ENCODE measurements at places on chromosomes 7 and 10.

- no peak for DNase-seq
Observed at GRCh38 chr10:120459185-120459584, 2.2 kb downstream of the PLPP4 start.

DNA sequence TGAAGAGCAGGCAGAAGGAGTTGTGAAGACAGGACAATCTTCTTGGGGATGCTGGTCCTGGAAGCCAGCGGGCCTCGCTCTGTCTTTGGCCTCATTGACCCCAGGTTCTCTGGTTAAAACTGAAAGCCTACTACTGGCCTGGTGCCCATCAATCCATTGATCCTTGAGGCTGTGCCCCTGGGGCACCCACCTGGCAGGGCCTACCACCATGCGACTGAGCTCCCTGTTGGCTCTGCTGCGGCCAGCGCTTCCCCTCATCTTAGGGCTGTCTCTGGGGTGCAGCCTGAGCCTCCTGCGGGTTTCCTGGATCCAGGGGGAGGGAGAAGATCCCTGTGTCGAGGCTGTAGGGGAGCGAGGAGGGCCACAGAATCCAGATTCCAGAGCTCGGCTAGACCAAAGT, 1.5 kb downstream of the CHPF2 start:
- no peak for DNase-seq

GRCh38 chr7:3949242-3949640, 648.2 kb downstream of the SDK1 start:
- DNase-seq, result no peak

DNA sequence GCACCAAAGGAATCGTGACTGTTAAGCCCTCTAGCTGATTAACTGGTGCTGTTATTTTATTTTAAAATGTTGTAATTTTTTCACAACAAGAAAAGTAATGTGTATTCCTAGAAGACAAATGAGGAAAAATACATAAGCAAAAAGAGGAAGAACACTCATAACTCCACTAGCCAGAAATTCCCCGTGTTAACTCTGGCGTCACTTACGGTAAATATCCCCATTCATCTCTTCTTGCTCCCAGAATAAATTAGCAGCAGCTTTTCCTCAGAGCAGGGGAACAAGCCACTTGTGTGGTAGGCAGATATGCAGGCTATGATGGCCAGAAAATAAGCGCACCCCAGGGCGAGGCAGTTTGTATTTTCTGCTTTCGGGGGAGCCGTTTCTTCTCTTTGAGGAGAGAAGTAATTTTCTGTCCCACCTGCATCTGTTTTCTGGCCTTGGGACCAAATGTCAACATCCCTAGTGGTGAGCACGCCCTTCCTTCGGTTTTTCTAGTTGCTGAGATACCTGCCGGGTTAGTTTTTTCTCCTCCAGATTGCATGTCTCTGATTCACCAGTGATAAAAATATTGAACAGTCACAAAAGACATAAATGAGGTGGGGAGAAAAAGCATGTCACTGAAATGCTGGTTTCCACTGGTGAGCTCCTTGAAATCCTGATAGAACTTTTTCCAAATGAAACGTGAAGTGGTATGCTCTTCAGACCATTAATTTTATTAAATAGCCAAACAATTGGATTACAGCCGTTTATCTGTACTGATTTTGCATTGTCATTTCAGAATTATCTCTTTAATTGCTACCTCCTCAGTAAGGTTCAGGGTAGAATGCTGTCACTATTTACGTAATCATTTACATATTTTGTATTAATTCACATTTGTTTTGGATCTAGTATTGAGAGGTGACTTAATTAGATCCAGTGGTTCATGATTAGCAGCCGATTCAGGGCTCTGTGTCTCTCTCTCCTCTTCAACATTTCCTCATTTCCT, 268.1 kb downstream of the CAMK1D start:
- no peak for DNase-seq

GRCh38 chr10:113820507-113820906, 33.4 kb downstream of the DCLRE1A start:
- peak; percentile 6 for DNase-seq

GRCh38 chr10:58436071-58436470, 50.9 kb downstream of the TFAM start:
- DNase-seq, result peak; percentile 7

DNA sequence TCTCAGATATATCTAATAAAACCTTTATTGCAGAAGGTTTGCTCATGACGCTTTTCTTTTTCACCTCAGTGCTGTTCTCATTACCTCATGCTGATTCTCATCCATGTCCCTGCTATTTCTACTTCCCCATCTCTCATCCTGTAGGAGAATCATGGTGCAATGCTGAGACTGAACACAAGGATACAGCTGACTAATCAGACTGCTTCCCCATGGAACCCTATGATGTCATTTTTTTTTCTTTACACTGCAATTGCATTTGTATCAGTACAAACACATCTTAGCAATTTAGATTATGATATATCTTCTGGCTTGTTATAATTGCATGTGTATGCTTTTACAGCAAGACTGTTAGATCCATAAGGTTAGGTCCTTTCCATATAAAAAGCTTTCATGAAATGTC, 93.7 kb downstream of the SEMA3A start:
- DNase-seq, result no peak

GRCh38 chr7:93212881-93213280, 13.4 kb downstream of the HEPACAM2 start:
- no peak for DNase-seq

GRCh38 chr10:111273235-111273634, 196.4 kb downstream of the ADRA2A start:
- no peak for DNase-seq

GRCh38 chr7:70645876-70646351, 486.0 kb upstream of the GALNT17 start:
- DNase-seq, result no peak

DNA sequence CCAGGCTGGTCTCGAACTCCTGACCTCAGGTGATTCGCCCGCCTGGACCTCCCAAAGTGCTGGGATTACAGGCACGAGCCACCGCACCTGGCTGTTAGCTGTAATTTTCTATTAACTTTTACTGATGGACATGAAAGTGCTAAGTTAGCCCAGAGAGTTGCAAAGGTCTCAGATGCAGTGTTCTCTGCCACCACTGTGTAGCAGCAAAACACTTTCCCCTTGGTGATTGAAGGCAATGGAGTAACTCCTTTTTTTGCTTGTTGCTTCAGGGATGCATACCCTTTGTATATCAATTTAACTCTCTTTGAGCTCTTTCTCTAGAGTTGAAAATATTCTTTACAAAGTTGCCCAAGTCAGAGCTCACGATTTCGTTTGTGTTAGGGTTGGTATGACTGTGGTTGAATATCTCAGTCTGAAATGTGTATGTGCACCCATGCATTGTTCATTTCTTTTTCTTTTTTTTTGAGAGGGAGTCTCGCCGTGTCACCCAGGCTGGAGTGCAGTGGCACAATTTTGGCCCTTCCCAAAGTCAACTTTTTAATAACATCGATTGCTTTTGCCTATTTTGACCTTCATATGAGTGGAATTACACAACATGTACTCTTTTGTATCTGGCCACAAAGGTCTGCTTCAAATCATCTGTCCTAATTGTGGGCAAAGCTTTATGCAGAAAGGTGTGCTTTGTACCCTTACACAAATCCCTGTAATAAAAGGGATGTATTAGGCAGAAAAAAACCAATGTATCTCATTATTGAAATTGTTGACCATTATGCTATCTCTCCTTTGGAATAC, 52.6 kb downstream of the GTF2I start:
- DNase-seq, result peak; percentile 34

GRCh38 chr10:78657163-78657861, 411.5 kb upstream of the ZMIZ1 start:
- DNase-seq, result peak; percentile 87

- DNase-seq, result no peak
Observed at GRCh38 chr7:111517549-111517951, 44.7 kb downstream of the IMMP2L start.

DNA sequence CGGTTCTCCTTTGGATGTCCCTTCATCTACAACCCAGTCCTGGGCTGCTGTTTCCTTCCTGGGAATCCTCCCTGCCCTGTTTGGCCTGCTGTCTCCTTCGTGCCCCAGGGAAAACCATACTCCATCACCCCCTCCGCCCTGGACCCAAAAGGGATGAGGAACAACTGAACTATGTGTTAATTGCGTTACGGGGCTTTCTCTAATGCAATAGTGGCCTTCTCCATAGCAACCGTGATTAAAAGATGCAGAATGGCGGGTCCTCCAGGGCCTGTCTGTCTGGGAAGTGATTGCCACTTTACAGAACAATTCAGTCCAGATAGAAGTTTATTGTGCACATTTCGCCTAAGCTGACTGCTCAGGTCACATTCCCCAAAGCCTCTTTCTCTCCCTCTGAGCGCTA, 112.0 kb upstream of the FGFR2 start:
- no peak for DNase-seq

DNA sequence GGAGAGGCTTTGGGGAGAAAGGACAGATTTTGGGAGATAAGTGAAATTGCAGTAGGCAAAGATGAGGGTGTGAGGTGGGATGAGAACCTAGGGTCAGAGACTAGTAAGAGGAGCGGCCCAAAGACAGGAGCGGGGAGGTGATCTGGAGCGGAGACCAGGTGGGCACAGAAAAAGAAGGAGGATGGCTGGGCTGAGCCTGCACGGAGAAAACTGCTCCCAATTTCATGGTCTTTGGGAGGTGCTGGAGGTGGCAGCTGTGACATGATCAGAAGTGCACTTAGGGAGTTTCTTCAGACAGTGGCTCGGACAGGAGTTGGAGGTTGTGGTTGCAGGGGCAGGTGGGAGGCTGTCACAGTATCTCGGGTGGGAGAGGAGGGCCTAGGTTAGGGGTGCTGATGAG, 232.8 kb downstream of the SKAP2 start:
- DNase-seq, result no peak

DNA sequence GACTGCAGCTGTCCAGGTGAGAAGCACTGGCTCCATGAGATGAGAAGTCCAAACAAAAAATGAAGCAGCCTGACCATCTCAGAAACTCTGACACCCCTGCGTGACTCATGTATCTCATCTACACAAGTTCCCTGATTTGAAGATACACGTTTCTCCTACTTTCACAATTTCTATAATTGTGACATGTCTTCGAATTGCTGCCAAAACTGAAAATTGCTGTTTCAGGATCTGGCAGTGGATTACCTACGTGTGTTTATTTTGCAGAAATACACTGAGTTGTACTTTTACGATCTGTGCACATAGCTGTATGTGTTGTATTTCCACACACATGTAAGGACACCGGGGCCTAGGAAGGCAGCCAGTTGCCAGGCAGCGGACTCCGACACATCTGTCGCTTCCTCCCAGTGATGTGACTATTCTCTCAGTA, 53.2 kb downstream of the LARP4B start:
- no peak for DNase-seq

DNA sequence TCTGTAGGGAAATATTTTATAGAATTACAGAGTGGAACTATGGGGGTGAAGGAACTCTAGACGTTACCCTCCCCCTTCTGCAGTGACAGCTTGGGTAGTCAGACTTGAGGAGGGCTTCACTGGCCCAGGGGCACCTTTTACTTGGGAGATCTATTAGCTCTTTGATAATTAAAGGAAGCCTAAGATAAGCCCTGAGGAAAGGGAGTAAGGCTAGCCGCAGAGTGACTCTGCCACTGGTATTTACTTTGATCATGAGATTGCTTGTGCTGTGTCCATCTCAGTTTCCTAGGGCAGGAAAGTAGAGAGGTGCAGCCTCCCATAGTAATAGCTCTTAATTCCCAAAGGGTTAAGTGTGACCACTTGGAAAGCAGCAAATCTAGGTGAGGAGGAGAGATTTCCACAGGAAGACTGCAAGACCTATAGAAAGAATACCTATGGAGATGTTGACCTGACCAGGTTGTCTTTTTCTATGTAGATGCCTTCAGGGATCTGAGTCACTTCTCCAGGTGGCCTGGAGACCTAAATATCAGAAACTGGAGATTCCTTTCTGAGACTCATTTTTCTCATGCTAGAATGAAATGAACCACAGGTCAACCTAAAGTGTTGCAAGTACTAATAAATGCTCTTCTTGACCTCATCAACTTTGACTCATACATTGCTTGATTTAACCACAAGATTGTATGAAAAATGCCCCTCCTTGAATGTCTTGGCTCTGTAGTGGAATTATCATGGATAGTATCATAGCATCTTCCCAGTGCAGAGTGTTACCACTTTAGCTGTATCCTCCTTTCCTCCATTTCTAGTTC, 447.3 kb upstream of the GHITM start:
- no peak for DNase-seq

GRCh38 chr7:134533288-134533771, 6.0 kb downstream of the AKR1B10 start:
- no peak for DNase-seq

- DNase-seq, result no peak
Observed at GRCh38 chr10:130046591-130046990, 64.0 kb downstream of the C10orf143 start.

DNA sequence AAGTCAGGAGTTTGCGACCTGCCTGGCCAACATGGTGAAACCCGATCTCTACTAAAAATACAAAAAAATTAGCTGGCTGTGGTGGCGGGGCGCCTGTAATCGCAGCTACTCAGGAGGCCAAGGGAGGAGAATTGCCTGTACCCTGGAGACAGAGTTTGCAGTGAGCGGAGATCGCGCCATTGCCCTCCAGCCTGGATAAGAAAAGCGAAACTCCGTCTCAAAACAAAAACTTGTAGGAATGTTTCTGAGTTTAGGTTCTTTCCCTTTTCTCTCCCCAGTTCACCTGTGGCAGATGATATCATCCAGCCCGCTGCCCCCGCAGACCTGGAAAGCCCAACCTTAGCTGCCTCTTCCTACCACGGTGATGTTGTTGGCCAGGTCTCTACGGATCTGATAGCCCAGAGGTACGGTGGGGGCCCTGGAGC, 138.8 kb upstream of the BTBD16 start:
- no peak for DNase-seq

DNA sequence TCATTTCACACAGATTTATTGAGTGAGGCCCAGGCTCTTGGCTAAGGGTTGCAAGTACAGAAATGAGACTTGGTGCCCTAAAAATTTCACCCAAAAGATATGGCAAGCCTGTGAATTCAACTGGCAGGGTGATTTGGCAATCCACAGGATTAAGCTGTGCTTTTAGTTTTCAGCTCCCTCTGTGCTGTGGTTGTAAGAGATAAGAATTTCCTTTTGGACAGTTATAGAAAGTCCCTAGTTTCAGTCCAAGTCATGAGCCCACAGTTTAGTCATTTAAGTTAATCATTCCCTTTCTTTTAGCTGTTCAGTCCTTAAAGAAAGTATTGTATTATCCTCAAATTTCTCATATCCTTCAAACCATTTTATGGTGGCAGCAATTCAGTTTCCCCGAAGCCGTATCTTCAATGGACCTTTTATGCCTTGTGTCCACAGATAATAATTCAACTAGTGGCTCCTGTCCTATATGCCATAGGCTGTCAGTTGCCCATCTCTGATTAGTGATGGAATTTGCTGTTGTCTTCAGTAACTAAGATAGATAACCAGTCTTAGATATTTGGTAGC, 73.4 kb upstream of the NAMPT start:
- DNase-seq, result no peak

DNA sequence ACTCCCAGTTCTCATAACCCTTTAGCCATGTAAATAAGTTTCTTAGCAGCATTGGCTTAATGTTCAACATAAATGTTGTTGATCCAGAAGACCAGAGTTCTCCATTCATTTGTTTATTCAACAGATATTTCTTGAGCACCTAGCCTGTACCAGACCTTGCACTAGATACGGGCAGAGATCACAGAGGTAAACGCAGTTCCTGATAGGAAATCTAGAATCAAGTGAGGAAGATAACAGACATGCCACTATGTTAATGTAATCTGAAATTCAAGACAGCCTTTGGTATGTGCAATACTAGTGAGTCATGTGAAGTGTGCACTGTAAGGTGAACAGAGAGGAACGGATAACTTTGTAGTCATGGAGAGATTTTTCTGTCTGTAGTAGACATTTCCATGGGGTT, 3.0 kb downstream of the BUB3 start:
- DNase-seq, result no peak
